ENCODE measurements at places on chromosomes 1 and 21.

DNA sequence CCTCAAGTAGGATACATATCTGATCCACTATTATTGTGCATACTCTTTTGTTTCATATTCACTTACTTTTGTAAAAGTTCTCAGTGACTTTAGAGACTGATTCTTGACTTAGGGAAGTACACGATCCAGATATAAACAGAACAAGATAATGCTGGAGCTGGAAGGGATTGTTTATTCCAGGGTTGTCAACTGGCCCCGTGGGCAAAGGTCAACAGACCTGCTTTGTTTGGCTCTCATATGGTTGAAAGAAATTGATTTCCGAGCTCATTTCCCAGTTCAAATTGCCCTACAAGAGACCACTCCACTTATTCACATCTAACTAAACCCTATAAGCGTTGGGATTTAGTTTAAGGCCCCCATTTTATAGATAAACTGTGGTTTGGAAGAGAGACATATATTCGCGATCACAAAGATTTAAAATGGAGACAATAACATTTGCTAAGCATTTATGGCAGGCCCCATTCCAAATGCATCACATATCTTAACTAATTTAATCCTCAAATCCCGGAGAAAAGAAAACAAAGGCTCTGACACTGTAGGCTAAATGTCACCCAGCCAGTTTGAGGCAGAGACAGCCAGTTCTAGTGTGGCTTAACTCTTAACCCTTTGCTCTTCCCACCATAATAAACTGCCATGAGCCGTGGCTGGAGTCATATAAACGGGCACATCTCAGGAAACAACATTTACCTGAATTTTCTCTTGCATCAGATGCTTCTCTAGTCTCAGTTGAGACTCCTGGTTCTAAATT lies 20.6 kb downstream of the REG4 start:
- no peak for DNase-seq

DNA sequence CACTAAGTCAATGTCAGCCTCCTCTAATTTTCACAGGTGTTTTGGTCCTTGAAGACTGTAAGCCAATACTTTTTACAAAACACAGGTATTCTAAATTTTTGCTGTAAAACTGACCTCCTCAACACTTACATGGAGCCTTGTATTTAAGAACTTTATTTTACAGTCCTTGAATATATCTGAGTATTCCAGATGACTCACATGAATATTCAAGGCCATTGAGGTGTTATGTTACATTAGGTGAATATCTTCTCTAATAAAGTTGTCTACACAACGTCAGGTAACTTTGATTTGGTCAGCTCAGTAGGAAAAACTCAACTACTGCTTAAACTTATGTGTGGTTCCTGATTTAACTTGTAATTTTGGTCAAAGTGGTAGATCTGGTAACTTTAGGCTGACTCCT lies 254.2 kb downstream of the OLFM3 start:
- DNase-seq, result no peak

GRCh38 chr1:8201331-8201861 lies 116.5 kb upstream of the SLC45A1 start:
- no peak for DNase-seq

DNA sequence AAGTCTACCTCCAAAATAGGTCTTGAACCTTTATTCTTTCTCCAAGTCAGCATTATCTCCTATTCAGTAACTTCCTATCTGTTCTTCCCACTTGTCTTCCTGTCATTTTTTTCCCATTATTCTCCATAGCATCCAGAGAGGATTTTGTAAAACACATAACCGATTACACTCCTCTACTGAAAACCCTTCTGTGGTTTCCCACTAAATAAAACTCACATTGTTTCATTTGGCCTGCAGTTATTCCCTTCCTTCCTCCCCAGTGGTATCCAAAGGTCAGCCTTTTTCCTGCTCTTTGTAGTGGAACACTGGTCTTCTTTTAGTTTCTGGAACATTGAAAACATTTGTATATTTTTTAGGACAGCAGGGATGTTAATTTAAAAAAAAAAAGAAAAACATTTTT lies 266.0 kb downstream of the GPR52 start:
- DNase-seq, result no peak

DNA sequence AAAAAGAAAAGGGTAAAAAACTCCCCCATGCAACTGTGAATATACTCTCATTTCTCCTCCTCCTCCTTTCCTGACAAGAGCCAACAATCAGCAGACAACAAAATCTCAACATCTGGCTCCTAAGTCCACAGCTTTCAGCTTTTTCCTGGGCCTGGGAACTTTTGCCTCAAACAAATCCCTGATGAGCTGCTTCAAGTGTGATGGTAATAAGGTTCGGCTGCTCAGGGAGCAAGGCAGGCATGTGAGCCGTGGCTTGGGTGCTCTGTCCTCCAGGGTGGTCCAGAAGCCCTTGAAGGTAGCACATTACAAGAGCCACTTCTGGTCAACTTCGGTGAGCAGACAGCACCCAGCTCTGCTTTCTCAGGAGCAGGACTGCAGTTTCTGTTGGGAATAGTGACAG lies 46.3 kb downstream of the ITPKB start:
- DNase-seq, result no peak

GRCh38 chr1:67818725-67819301 lies 14.5 kb downstream of the GNG12 start:
- DNase-seq, result no peak
